Activated CD8-positive, alpha-beta memory T cell treated with anti-CD3 and anti-CD28 coated beads, Interleukin-2, amount 50 U/mL, for 4 hours (primary cell): ENCODE measurements at places on chromosomes 11 and 22.

GRCh38 chr11:122984186-122985011, 2.8 kb upstream of the BSX start:
- DNase-seq: no peak

DNA sequence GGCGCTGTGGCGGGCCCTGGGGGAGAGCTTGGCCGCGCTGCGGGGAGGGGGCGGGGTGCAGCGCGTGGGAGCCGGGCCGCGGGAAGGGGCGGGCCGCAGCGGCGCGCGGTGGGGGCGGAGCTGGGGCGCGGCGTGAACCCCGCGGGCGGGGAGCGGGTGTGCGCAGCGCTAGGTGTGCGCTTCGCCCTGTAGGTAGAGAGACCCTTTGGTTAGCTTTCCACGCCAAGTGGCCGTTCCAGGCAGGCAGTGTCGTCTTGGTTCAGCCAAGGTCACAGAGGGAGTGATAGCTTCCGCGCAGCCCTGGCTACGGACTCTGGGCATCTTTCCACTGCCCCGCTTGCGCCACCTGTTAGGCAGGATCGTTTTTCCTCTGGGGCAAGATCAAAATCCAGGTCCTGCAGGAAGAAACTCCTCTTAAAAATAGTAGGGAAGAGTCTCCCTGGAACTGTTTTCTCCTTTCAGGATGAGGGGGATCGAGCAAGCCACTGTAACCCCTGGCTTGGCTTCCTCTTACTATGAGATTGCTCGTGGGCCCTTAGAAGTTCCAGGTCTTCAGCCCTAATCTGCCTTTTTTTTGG, 434 bp downstream of the BANF1 start:
- peak; percentile 76 for DNase-seq

DNA sequence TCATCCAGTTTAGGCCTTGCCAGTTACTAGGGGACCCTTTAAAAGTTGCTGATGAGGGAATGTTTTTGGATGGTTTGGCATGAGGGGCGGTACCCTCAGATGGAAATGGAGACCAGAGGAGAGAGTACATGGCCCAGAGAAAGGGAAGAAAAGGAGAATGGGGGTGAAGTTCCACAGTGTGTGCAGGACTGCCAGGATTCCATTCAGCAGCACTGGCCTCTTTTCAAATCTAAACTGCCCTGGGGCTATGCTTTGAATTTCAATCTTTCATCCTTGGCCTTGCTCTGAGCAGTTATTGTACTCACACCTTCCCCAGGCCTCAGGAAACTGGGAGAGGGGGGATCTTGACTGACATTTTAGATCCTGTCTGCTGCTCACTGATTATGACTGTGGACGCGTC, 3.0 kb downstream of the SLC3A2 start:
- no peak for DNase-seq

DNA sequence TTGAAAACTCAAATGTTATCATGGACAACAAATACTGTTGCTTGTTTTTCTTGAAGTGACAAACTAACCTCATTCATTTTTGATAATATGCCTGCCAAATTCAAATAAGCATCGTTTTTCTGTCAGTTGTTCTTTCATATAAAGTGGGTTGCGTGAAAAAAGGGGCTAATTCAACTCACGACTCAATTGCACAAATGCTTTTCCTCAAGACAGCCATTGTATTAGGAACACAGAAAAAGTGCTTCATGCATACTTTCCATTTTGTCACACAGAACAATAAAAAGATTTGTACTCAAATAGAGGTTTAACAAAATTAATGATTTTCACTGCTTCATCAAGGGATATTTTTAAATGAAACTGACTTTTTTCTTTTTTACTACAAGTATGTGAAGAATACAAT, 94.6 kb upstream of the ALKBH3 start:
- no peak for DNase-seq

- no peak for DNase-seq
Measured at GRCh38 chr22:48096851-48097665, 1334.6 kb downstream of the TBC1D22A start.

- DNase-seq: no peak
Measured at GRCh38 chr22:46830841-46831240, 68.4 kb downstream of the TBC1D22A start.

DNA sequence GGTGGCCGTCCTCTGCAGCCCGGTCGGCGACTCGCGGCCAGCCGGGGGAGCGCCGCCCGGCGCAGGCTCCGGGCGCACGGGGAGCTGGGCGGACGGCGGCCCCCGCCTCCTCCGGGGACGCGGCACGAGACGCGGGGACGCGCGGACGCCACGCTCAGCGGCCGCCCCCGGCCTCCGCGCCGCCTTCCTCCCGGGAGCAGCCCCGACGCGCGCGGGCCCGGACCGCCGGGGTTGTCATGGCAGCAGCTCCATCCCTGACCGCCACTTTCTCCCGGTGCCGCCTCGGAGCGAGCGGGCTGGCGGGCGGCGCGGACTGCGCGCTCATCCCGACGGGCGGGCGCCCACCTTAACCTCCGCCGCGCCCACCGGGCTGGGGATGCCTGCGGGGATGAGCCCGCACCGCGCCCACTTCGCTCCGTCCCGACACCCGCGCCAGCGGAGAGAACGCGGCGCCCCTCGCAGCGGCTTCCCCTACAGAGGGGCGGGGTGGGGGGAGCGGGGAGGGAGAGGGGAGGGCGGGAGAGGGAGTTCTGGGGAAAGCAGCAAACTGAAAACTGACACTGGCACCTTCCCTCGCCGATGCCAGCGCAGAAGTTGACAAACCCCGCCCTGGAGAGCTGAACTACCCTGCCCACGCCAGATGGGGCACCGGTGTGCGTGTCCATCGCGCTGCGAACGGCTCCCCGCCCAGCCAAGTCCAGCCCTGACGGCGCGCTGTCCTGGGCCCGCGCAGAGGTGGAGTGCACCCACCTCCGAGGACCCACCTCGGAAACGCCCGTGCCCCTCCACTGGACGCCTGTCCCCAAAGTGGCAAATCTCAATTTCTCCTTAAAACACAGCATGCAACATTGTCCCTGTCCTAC, 588.4 kb downstream of the OPCML start:
- DNase-seq: no peak

GRCh38 chr11:123302751-123303195, 107.7 kb upstream of the CLMP start:
- no peak for DNase-seq

- no peak for DNase-seq
Measured at GRCh38 chr22:27642104-27642800, 159.3 kb downstream of the MN1 start.
